Activated CD4-positive, alpha-beta T cell treated with anti-CD3 and anti-CD28 coated beads, Interleukin-2, Interleukin-6, amounts not matched to agents 100 ng/mL and 50 ng/mL, durations not matched to agents 16 hours and 8 hours (primary cell): ENCODE measurements at places on chromosomes 3 and 15.

DNA sequence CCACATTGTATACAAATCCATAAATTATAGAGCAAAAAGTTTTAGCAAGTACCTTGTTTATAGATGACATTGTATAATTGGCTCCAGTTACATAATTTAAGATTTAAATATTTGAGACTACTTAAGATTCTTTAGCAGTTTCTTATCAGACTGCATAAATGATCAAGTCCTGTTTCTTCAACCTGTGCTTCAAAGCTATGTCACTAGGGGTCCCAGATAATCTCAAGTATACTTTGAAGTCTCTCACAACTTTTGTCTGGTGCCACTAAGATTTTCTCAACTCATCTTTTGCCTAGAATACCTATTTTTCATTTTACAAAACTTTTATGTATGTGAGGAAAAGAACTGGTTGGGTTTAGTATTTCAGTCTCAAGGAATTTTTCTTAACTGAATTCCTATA, 205.5 kb downstream of the STAG1 start:
- no peak for DNase-seq

- no peak for DNase-seq
These were observed 198.4 kb upstream of the UBE2E1 start for GRCh38 chr3:23607184-23607847.

DNA sequence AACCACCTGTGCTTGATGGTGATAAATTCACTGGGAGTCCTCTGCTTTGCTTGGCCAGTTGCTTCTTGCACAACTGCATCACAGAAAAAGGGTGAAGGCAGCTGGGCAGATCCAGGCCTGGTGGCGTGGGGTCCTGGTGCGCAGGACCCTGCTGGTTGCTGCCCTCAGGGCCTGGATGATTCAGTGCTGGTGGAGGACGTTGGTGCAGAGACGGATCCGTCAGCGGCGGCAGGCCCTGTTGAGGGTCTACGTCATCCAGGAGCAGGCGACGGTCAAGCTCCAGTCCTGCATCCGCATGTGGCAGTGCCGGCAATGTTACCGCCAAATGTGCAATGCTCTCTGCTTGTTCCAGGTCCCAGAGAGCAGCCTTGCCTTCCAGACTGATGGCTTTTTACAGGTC, 31.1 kb upstream of the IQCF2 start:
- no peak for DNase-seq

DNA sequence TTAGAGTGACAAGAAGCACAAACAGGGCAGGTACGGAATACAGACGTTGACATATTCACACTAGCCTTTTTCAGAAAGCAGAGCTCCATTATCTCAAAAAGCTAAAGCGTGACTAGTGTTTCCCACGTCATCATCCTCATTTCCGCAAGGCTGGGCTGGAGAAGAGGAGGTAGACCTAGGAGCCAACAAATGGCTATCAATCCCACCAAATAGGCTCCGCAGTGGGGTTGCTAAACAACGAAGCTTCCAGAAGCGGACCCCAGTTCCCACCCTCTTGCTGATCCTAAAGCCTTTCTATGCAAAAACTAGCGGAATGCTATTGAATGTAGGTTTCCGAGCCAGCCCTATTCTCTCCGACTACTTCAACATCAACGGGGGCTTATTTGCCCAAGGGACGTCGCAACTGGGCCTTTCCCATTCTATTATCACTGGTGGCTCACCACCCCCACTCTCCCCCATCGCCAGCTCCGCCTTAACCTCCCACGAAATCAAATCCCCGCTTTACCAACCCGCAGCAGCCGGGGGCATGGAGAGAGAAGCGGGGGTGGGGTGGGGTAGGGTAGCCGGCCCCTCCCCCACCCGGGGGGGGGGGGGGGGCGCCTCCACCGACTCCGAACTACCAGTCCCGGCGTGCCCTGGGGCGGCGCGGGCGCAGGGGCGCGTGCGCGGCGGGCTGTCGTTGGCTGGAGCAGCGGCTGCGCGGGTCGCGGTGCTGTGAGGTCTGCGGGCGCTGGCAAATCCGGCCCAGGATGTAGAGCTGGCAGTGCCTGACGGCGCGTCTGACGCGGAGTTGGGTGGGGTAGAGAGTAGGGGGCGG, at the start of gene MORF4L1:
TSS of gene MORF4L1 (plus strand) at position 736 of the 817 bp plus-strand sequence. CDS start 128 bp downstream, outside the sequence.
- peak; percentile 98 for DNase-seq

GRCh38 chr15:80957556-80957955, 32.1 kb downstream of the MESD start:
- DNase-seq: no peak

DNA sequence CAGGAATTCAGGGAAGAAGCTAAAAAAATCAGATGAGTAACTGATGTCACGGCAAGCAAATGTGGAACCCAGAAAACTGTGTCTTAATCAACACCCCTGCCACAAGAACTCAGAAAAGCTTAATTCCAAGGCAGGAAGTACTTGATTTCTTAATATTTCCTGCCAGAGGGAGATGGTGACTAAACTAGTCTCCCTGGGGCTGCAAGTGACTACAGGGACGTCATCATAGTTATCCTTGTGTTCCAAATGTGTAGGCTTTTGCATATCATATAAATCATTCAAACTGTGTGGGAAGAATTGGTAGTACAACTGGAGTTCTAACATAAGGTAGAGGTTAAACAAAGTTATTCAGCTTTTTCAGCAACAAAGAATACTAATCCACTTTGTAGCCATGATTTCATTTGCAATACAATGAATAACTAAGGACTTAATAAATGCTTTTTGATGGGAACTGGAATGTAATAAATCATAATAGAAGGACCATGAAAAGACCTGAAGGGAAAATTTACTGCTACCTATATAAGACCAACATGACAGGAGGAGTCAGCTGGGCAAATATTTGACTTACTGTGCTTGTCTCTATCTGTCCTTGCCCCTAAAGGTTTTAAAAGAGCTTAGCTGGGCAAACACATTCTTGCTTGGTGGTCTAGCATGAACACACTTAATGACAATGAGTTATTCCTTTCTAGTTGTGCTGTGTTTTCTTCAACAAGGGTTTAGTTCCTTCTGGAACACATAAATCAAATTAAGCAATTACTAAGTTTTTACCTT, 76.0 kb upstream of the NECTIN3 start:
- no peak for DNase-seq

DNA sequence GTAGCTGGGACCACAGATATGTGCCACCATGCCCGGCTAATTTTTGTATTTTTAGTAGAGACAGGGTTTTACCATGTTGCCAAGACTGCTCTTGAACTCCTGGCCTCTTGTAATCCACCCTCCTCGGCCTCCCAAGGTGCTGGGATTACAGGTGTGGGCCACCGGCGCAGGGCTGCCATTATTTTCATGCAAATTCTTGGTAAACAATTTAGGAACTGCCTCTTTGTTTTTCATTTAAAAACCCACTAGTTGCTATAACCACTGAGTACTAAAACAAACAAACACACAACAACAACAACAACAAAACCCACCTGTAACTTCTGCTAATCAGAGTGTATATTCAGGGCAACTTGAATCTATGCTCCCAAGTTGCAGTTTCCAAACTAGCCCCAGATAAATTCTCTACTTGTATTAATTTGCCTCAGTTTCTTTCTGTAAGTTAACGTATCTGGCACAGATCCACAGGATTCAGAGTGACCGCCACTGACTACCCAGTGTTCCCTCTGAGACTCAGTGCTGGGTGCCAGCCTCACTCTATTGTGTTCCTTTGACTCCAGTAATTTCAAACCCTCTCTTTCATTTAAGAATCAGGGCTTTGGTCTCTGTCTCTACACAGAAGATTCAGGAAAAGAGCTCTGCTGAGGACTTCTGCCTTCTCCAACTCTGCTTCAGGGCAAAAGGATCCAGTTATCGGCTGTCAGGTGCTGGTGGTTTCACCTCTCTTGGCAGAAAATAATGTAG, 18.6 kb upstream of the ZNF710 start:
- DNase-seq: no peak

DNA sequence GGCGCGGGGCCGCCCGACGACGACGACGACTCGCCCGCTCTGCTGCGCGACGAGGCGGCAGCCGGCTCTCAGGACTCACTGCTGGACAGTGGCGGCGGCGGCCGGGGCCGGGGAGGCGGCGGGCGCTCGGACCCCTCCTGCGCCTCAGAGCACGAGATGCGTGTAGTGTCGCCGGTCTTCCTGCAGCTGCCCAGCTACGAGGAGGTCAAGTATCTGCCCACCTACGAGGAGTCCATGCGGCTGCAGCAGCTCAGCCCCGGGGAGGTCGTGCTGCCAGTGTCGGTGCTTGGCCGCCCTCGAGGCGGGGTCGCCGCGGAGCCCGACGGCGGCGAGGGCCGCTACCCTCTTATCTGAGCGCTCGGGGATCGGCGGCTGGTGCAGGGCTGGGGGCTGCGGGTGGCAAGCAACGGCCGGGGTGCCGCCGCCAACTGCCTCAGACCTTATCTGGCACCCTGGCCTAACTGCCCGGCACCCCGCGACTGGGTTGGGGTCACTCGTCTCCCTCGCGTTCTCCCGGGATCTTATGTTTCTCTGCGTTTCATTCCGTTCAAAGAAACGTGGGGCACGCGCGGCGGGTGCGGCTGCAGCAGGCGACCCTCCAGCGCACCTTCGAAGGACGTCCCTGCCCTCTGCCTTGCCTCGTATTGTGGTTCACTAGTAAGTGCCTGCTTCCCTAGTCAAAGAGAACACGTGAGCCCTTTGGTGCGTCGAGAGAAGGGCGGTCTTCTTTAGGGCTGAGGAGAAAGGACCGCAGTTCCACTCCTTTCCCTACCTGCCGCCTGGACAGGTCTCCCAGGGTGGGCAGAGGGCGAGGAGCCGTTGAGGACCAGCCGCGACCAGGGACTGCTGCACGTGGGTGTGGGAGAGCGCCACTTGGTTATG, 1.0 kb downstream of the C3orf80 start:
- DNase-seq: no peak

DNA sequence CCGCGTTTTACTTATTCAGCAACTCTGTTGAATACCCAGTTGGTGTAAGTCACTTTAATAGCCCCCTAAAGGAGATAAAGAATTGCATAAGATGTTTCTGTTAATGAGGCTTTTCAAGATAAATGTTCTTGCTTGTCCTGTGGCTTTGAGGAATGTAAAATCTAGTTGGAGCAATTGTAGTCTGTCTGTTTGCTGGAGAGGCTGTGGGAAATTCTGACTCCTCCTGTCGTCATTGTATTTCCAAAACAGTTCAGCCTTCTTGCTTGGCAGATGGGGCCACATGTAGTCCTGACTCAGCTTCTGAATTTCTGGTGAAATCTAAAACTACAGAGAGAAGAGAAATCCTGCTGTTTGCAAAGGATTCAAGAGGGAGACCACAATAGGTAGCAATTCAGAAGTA, 114.4 kb downstream of the RYR3 start:
- DNase-seq: no peak

DNA sequence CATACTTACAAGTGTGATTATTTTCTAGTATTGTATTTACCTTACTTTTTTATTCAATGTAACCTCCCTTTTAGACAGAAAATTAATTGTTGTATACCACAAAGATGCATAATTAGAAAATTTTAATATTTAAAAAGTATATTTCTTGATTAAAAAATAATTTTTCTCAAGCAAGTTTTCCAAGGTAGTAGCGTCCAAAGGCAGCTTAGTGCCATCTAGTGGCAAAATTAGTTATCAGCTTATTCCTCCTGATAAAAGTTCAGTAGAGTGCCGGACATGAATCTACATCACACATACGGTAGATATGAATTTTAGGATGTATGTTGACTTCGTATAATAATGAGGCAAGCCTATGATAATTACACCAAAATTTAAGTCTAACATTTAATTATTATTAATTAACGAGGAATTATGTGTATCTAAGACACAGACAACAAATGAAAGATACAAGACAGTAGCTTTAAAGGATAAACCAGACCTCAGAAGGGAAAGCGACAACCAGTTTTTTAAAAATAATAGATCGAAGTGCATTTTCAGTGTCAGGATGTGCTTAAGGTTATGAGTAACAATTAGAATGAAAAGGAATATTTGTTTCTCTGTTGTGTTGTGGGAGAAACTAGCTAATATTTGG, 405.9 kb downstream of the ROBO1 start:
- peak; percentile 23 for DNase-seq

GRCh38 chr15:81174792-81175327, 21.8 kb upstream of the IL16 start:
- no peak for DNase-seq

GRCh38 chr3:30600572-30600971, 5.8 kb upstream of the TGFBR2 start:
- no peak for DNase-seq

GRCh38 chr15:101393172-101393571, 96.3 kb downstream of the PCSK6 start:
- DNase-seq: no peak

DNA sequence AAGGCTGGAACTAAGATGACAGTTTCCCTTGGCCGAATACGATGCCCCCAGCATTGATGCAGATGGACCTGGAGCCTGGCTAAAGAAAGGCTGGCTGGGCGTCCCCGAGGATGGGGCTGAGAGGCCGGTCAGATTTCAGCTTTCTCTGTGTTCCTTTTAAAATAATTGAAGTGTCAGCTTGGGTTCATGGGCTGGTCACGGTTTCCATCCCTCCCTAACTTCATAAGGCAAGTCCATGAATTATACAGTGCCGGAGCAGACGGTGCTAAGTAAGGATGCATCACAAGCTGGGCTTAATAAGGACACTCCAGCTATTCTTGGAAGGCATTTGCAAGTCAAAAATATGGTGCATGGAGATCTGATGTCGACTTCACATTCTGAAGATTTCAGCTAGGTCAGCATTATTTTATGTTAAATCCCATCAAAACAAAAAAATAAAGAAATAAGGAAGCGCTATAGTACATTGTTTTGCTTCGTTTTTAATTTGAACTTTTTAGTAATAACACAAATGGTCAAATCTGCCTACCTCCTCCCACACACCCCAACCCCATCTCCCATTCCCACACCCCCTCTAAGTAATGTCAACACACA, 220.8 kb downstream of the RPLP1 start:
- DNase-seq: no peak

DNA sequence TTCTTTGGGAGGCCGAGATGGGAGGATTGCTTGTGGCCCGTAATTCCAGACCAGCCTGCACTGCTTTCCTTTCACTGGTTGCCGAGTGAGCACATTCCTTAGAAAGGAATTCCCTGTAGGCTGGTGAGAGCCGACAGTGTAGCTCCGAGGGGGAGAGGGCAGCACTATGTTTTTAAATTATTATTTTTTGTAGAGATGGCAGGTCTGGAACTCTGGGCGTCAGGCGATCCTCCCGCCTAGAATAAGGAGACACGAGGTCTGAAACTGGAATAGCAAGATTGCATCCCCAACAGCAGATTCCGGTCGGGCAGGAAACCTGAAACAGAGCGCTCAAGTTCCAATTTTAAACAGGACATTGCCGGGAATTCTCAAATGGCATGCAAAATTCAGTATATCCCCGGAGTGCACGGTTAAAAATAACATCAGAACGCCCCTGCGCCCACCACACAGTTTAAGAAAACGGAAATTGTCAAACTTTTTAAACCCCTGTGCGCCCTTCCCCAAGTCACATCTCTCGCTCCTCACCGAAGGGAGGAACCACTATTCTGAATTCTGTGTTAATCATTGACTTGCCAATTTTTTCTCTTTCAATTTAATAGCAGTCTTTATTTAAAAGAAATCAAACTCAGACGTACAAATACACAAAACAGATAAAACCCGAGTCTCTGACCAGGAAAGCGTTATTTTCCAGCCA, 643 bp upstream of the RNU5B-1 start:
- DNase-seq: peak; percentile 20

GRCh38 chr3:126570103-126570541, 11.4 kb upstream of the C3orf22 start:
- DNase-seq: no peak
